NCI-H1694 treated with DMSO at 0.1 percent for 48 hours (cell line): ENCODE measurements at places on chromosomes 16 and 17.

GRCh38 chr17:50218771-50219315, 17.4 kb upstream of the COL1A1 start:
- DNase-seq: no peak

- no peak for DNase-seq
Measured at GRCh38 chr16:26645614-26646013, 421.1 kb upstream of the C16orf82 start.

GRCh38 chr16:22264786-22265185, 32.4 kb upstream of the POLR3E start:
- no peak for DNase-seq

DNA sequence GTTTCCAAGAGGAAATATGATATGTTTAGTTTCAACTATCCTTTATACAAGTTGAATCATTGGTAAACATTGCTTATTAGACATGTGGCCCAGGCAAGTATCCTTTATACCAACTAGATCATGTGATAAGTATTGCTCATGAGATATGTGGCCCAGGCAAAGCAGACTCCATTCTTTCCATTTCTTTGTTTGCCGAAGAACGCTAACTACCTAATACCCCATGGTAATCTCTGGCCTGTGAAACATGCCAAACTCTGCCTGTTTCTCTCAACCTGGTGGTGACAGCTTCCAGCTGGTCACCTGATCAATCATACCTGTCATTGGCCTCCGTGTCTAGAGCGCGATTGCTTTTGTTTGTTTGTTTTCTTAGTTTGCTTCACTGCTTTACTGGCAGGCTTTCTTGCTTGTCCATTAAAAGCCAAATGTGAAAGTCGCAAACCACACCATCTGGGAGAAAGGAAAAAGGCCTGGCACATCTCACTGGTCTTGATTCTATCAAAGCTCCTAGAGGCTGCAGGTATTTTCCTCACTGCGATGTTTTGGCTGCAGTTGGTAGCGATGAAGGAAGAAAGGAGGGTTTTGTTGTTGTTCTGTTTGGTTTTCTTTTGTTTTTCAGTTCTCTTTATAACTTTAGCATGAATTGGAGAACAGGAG, 686.2 kb downstream of the KCNJ2 start:
- peak; percentile 38 for DNase-seq

DNA sequence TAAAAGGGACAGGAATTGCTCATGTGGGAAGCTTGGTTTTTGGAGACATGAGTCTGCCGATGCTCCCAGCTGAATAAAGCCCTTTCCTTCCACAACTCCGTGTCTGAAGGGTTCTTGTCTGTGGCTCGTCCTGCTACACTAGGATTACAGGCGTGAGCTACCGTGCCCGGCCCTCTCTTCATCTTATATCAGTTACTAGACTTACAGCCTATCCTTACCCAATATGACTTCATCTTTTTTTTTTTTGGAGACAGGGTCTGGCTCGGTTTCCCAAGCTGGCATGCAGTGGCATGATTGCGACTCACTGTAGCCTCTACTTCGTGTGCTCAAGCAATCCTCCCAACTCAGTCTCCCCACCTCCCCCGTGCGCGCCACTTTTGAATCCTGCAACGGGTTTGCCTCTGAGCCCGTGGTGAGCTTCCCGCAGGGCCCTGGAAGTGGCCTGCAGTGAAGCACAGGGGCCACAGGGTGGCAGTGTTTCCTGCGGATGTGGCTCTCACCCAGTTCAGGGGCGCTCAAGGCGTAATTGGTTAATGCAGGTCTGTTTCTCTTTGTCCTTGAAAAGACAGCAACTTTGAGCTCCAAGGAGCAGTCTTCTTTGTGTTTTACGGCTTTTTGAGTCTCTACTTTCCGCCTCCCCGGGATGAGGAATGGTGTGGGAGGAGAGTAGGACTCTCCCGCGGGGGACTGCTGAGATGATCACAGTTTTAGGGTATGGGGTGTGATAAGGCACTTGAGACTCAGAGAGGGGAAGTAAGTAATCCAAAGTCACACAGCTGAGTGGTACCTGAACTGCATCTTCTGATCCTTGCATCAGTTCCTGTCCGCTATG, 22.7 kb upstream of the GPRC5B start:
- peak; percentile 38 for DNase-seq

DNA sequence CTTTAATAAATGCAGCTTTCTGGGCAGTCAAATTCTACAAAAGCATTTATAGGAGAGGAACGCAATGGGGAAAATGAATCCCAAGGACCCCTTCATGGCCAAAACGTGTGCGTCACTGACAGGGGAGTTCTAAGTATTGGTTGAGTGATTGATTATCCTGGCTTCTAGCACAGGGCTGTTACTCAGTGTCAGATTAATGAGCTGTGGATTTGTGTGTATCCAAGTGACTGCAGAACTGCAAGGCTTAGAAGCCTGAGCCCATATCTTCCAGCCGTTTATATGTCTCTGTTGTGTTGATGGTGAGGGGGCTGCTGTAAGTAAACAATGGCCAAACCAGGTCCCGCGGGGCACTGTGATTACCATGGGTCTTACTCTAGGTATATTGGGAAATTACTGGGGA, 129.4 kb downstream of the SHISA9 start:
- DNase-seq: no peak

GRCh38 chr16:49600976-49601375, 227.4 kb downstream of the C16orf78 start:
- no peak for DNase-seq

- no peak for DNase-seq
Measured at GRCh38 chr16:78256686-78257375, 157.4 kb downstream of the WWOX start.

DNA sequence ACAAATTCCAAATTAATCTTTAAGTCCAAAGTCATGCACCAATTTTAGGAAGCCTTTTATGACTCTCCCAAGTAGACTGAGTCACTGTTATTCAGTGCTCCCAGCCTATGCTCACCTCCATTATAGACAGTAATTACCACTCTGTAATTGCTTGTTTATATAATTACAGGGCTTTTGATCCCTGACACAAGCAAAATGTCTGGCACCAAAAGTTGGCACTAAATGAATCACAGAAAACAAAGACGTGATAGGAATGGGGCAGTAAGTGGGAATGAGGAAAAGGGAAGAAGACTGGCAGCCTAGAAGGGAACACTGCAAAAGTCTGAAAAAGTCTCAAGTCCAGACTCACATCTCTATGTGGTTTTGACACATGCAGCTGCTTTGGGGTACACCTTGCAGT, 94.1 kb downstream of the SLC39A11 start:
- no peak for DNase-seq

- DNase-seq: no peak
Measured at GRCh38 chr17:348692-349425, 3.7 kb downstream of the RPH3AL start.

- no peak for DNase-seq
Measured at GRCh38 chr16:20614186-20615141, 38.3 kb upstream of the ACSM2B start.

DNA sequence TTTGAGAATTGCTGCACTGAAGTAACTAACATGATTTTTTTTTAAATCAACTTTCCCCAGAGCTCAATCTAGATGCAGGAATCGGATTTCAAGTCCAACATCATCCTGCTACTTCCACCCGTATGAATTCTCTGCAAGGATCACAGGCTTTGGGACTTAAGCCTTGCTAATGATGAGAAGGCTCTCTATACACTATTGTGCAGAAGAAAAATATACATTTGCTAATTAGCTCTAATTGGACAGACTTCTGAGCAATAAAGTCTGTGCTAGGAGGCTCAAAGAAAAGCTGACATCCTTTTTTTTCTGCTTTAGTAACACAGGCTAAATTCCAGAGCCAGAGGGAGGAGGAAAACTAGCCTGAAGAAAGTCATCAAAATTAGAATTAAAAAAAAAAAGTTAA, 433.6 kb downstream of the PMP22 start:
- DNase-seq: no peak

DNA sequence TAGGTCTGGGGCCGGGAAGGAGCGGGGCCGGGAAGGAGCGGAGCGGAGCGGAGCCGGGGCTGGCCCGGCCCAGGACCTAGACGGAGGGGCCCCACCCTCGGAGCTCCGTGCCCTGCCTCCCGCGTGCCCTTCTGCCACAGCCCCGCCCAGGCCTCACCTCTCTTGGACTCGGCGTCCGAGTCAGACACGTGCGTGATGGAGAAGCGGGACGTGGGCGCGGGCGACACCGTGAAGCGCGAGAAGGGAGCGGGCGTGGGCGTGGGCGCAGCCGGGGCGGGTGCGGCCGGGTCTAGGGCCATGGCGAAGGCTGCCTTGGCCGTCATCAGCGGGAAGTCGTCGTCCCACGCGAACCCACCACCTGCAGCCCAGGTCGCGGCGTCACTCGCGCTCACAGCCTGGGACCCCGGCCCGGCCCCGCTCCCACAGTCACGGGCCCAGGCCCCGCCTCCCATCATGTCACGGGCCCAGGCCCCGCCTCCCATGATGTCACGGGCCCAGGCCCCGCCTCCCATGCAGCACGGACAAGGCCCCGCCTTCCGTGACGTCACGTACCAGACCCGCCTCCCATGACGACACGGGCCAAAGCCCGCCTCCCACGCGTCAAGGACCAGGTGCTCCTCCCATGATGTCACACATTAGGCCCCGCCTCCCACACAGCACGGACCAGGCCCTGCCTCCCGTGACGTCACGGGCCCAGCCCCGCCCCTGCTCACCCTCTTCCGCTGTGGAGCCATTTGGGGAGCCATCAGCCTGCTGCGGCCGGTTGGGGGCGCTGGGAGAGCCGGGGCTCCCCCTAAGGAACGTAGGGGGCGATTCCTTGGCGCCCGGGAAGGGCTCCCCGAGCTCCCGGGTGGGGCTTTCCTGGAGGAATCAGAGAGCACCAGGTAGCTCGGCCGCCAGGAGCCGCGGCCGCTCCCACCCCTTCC, 45.8 kb upstream of the PVALEF start:
- no peak for DNase-seq

DNA sequence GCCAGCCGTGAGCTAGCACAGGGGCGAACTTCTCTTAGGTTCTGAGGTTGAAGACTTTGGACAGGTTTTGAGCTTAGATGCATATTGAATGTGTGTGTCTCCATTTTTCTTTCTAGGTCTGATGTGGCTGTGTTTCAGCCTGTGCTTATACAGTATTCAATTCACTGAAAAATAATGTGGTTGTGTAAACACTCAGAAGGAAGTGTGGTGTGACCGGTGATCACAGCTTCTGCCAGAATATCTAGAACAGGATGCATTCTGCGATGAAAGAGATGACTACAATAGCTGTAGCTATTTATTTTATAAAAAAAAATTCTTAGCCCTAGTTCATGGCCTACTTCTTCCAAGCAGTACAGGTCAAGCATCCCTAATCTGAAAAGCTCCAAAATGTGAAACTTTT, 64.4 kb downstream of the MAP2K6 start:
- no peak for DNase-seq

DNA sequence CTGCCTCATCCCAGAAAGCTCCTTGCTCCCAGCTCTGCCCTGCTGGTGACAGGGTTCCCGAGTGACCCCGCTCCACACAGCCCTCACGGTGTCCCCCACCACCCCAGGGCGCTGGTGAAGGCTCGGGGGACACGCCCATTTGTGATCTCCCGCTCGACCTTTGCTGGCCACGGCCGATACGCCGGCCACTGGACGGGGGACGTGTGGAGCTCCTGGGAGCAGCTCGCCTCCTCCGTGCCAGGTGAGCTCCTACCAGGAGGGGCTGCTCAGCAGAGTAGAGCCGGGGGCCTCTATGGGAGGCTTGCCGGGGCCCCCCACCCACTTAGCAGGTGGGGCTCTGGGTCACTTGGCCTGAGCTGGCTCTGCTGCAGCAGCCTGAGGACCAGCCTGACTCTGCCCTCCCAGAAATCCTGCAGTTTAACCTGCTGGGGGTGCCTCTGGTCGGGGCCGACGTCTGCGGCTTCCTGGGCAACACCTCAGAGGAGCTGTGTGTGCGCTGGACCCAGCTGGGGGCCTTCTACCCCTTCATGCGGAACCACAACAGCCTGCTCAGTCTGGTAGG, 11.2 kb downstream of the GAA start:
- DNase-seq: no peak

DNA sequence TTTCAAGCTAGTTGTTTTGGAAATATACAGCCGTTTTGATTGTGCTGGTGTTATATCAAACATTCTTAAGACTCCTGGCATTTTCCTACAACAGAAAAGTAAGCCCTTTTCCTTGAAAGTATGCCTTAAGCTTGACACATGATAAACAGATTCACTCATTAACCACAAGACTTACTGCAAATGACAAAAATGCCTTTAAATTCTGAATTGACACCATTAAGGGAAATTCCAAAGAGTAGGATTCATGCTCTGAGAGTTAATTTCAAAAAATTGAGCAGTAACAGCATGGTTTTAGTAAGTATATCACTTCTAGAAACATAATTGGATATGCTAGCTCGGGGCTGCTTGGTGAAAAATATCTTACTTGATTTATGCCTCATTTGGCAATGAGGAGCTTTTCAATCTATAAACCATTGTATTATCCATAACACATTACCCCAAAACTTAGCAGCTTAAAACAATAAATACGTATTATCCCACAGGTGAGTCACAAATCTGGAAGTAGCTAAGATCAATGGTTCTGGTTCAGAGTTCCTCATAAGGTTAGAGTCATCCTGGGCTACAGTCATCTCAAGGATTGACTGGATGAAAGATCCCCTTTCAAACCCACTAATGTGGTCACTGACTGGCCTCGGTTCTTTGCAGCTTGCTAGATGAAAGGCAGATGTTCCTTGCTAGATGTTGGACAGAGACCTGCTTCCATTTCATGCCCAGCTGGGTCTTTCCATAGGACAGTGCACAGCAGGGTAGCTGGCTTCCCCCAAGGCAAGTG, 8.2 kb upstream of the PHAF1 start:
- no peak for DNase-seq

GRCh38 chr17:83098241-83099085, 19.1 kb downstream of the METRNL start:
- DNase-seq: no peak

DNA sequence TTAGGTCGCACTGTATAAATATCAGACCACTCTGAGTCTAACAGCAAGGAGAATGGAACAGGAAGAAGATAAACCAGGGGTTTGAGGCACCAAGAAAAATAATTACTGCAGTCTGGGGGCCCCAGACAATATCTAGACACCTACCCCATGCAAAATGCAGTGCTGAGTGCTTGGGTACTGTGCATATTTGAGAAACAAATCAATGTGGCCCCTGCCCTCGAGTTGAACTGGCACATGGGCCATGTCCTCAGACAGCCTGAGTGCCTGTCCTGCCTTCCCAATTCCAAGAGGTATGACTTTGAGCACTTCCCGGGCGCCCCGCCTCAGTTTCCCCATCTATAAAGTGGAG, 6.2 kb upstream of the CIITA start:
- no peak for DNase-seq

DNA sequence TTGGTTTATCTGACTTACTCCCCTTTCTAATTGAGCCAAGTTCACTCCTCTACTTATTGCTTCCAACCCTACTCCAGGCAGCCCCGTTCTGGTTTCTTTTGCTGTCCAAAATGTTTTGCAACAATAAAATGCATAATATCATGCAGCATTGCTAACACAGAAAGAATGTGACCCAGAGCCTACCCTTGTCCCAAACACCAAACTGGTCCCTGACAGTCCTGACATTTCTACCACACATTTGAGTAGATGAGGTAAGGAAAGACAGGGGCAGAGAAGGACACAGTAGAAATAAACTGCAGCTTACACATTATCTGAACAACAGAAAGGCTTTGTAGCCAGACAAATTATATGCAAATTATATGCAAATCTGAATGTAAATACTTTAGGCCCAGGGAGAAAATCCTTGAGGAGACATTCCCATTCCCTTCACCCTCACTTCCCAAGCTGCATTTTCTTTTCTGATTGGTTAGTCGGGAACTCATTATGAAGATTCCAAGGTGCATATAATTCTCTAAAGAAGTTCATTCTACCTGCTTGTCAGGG, 31.6 kb downstream of the SOX9 start:
- no peak for DNase-seq
